GM23338 (cell line): ENCODE measurements at places on chromosomes 11 and 22. TPM values are rescaled to one million over a fixed set of nuclear protein-coding genes. Genes with fewer than 3 reads are reported as not detected.

The DEFB131B gene
- not detected in 2 replicates for polyA plus RNA-seq

The CBLIF gene
- not detected in 2 replicates for polyA plus RNA-seq

The DLG2 gene
- polyA plus RNA-seq = 13.0 and 21.5 TPM in 2 replicates

The CEP126 gene
- 1.5 and 2.3 TPM in 2 replicates for polyA plus RNA-seq

The SLC37A2 gene
- polyA plus RNA-seq = 0.40 and 0.61 TPM in 2 replicates

The SPDYC gene
- 0.27 and 0.52 TPM in 2 replicates for polyA plus RNA-seq

The TNNT3 gene
- polyA plus RNA-seq = not detected in 2 replicates
